ENCODE measurements at places on chromosomes 5 and 9.

- DNase-seq, result no peak
Measured at GRCh38 chr5:67341478-67341877, 144.9 kb upstream of the CD180 start.

- no peak for DNase-seq
Measured at GRCh38 chr9:134765785-134766184, 114.8 kb upstream of the FCN2 start.

DNA sequence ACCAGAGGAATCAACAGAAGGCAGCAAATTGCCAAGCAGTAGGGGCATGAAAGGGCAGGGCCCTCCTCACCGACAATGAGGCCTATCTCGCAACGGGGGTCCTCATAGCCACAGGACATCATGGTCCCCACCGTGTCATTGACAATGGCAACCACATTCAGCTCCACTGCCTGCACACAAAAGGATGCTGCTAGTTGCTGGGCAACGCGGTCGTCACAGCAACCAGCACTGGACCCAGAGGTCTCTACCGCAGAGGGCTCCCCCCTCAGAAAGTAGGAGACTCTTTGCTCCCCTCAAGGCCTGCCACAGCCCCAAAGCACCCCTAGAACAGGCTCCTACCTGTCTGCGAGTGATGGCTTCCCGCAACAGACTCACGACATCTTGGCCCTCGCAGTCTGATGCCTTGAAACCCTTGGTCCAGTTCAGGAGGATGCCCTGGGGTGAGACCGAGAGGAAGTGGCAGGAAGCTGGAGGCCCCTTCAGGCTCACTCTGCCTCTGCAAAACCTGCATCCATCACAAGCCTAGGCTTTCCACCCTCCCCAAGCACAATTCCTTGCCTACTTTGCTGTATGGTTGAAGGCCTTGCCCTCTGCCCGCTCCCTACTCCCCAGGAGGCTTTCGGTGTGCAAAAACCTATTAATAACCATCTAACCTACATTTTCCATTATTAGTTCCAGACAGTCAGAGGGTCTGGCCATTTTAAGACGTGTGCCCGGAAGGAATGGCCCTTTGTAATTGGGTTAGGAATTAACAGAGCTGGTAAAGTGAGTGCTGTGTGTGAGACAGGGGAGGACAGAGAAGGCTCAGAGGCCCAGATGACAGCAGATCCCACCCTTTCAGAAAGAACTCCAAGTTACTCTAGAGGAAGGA lies 15.2 kb downstream of the HK3 start:
- no peak for DNase-seq

DNA sequence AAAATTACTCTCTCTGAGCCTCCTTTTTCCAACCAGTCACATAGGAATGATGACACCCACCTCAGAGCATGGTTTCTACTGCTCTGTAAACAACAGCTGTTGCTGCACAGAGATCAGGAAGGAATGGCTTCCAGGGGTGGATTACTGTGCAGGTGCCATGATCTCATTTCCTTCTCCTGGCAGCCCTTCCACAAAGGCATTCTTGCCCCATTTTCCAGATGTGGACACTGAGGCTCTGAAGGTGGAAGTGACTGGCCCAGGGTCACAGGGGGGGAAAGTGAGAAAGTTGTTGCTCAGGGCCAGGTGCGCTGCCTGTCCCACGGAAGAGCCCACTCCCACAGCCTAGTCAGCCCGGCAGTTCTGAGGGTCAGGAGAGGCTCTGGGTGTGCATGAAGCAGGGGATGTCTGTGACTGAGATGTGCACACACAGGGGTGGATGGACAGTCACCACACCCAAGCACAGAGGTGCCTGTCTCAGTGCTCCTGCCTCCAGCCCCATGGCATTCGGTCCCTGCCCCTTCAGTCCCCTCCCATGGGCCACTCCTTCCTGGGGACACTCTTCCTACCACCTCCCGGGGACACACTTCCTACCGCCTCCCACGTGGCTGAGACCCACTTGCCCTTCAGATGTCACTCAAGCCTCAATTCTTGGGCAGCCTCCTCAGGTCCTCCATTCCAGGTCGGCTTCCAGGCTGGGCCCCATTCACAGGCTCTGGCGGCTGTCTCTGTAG lies 17.0 kb downstream of the FGFR4 start:
- no peak for DNase-seq

DNA sequence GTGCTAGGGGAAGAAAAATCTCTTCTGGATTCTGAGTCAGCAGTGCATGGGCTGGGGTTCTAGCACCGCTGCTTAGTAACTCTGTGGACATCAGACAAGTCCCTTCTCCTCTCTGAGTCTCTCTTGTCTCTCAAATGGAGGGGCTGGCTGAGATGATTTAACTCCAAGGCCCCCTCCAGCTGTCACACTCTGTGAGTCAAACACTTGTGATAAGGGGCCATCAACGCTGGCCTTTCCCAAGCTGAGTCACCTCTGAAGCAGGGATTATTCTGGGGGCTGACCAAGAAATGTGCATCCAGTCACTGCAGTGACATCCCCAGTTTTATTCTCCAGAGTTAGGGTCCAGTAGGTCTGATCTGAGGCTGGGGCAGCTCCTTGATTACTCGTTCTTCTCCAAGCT lies 110.4 kb upstream of the ZNF462 start:
- DNase-seq, result no peak

GRCh38 chr5:80804332-80804731 lies 149.5 kb upstream of the DHFR start:
- no peak for DNase-seq

DNA sequence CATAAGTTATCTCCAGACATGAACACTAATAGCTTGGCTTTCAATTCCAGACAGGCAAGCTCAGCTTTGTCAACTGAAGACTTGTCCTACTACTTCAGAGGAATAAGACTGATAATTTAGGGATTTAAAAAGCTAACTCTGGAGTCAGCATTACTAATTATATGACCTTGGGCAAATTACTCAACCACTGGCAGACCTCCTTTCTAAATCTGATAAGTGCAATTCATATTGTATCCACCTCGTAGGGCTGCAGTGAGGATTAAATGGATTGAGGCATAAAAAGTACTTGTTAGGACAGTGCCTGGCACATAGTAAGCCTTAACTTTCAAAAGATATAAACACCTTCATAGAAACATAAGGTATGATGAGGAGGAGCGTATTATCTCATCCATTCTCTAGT lies 104.4 kb downstream of the KLHL3 start:
- no peak for DNase-seq

DNA sequence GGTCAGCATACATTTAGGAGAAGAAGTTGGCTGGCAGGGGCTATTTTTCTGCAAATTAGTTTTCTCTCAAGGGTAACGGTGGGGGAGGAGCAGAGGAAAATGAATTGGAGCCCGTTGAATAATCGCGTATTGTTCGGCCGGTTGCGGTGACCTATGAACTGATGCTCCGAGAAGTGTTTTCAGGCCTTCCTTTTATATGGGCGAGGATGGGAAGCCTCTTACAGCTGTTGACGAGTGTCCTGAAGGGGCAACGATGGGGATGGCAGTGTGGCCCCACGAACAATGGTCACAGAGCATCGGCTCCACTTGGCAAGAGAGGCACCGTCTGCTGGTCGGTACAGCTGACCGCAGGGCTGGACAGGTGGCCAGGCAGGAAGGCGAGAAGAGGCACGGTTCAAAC lies 400.7 kb downstream of the ZSWIM6 start:
- DNase-seq, result no peak

- no peak for DNase-seq
Measured at GRCh38 chr5:138661991-138662434, 86.8 kb upstream of the HSPA9 start.

All from stimulated activated CD4-positive, alpha-beta T cell treated with anti-CD3 and anti-CD28 coated beads, Interleukin-4, amount 100 ng/mL, for 24 hours (primary cell).